ENCODE measurements at places on chromosomes 11 and 22. TPM values are rescaled to one million over a fixed set of nuclear protein-coding genes. Genes with fewer than 3 reads are reported as not detected.

Gene SLC22A6
- not detected for total RNA-seq

Gene RAB39A
- 19.1 TPM for total RNA-seq

Gene AQP11
- total RNA-seq: 1.2 TPM

Gene DEPDC5
- total RNA-seq: 26.5 TPM

DNA sequence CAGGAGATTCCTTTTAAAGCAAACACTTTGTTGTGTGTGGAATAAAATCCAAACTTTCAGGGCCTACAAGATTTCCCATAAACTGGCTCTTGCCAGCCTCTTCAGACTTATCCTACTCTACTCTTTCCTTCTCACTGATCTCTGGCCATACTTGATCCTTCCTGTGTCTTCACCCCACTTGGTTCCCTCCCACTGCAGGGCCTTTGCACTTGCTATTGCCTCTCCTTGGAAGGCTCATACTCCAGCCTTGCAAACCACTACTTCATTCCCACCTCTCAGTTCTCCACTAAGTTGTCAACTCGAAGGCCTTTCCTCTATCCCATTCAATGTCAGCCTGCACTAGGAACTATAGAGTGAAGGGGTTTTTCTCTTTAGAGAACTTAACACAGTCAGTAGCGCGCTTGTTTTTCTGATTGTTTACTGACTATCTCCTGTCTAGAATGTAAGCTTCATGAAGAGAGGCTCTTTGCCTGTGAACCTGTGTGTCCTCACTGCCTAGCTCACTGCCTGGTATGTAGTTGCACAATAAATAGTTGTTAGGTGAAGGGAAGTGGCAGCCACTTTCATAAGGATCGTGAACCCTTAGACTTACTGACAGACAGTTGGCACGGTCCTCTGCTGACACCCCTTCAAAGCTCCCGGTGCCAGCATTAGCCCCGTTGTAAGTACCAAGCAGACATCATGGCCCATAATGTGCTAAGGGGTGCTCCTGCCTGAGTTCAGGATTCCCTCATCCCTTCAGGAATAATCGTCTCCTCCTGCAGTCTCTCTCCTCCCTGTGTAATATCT is 833 bp upstream of the ME3 start:
- DNase-seq: no peak

- peak; percentile 54 for DNase-seq
Observed at GRCh38 chr22:45308957-45309421, 745 bp upstream of the FAM118A start.

Gene OR10AG1
- not detected for total RNA-seq

Gene WBP2NL
- total RNA-seq: not detected

DNA sequence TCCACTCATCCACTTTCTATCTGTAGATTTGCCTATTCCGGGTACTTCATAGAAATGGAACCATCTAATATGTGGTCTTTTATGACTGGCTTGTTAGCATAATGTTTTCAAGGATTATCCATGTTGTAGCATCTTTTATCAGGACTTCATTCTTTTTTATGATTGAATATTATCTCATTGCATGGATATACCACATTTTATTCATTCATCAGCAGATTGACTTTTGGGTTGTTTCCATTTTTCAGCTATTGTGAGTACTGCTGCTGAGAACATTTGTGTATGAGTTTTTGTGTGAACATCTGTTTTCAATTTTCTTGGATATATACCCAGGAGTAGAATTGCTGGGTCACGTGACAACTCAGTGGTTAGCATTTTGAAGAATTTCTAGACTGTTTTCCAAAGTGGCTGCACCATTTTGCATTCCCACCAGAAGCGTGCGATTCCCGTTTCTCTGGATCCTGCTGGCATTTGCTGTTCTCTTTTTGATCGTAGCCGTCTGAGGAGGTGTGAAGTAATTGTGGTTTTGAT is 8.9 kb downstream of the DERL3 start:
- no peak for DNase-seq

DNA sequence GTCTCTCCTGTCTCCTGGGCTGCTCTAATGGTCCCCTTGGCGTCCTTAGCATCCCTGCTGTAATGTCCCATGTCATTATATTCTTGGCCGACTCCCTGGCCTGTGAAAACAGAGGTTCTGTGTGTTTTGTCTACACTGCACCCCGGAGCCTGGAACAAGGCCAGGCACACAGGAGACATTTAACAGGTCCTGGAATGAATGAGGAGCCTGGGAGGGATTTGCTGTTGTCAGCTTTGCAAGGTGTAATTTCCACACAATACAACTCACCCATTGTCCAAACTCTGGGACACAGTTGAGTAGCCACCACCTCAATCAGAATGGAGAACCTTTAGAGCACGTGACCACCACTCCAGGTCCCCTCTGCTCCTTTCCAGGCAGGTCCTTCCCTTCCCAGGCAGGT is 14.9 kb upstream of the PDGFB start:
- no peak for DNase-seq

DNA sequence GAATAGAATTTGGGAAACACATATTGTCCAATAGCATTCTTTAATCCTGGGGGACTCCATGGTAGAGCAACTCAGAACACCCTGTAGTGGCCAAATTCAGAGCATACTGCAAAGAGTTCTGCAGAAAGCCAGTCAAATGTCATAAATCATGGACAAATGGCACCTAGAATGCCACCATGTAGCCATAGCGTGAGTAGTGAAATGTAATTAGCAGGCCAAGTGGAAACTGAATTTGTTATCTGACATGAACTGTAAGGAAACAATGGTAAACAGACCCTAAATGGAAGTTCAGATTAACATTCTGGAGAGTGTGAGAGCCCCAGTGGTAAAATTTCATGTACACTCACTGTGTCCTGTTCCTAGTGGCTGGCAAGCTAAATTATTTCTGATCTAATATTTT is 7.0 kb upstream of the PRSS23 start:
- DNase-seq: no peak

DNA sequence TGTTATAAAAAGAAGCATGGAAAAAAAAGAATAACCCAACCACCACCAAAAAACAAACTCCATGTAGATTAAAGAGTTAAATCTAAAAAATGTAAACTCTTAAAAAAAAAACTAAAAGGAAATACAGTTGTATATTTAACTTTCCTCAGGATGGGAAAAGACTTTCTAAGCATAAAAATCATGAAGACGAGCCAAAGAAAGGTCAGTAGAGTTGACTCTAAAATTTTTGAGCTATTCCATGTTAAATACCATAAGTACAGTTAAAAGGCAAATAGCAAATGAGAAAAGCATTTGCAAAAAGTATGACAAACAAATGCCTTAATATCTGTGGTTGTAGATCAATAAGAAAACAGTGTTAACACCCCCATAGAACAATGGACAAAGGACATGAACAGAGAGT is 28.0 kb upstream of the C11orf96 start:
- DNase-seq: no peak

DNA sequence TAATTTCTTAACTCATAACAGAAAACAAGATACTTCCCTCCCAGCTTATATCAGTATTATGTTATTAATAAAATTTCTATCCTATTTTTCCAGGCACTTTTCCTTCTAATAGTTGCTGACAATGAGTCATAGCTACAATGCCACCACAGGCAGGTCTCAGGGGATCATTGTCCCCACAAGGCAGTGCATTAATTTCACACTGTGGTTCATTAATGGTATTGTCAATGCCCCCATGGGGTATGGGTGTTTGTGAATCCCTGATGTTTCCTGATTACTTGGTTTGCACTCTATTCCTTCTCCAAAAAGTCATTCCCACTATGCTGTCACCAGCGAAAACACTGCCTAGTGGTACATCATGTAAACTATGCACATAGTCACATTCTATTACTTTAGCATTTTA is 345.5 kb upstream of the CTSC start:
- no peak for DNase-seq

Gene CRYBB3
- 0.58 TPM for total RNA-seq

GRCh38 chr11:3866206-3866605 is 10.7 kb downstream of the STIM1 start:
- DNase-seq: no peak

DNA sequence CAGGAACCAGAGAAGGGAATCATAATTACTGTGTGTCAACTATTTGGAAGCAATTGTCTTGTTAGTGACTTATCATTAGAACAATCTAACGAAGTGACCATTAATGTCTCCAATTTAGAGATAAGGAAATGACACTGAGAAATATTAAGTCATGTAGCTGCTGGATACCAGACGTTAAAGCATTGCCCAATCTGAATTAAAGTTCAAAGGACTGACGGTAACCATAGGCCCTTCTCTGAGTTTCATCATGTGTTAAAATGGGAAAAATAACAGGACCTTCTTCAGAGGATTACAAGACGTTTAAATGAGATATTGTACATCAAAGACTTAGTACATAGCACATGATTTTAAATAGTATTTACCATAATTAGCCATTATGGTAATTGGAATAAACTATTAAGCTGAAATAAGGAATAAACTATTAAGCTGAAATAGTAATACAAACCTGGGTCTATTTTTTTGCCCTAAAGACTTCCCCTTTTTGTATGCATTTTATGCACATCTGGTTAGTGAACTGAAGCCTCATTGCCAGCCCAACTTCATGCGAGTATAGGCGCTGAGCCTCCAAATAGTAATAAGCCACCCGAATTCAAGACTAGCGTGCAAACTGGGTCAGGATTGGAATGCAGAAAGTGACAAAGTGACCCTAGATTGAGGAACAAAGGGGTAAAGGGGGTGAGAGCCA is 41.0 kb downstream of the GLYATL1 start:
- DNase-seq: no peak

DNA sequence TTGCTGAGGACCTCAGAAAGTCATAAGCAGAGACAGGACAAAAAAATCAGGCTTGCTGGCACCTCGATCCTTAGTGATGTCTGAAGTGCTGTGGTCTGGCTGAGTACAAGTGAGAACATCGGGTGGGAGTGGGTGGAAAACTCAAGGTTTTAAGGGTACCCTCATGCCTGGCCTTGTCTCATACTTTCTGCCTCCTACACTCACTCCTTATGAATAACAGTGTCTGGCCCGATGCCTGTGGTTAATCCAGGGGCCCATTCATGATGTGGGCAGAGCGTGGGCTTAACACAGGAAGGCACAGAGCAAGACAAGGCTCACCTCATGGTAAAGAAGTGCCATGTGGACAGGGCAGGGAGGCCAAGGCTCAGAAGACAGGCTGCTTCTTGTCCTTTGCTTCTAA is 11.0 kb upstream of the UCP3 start:
- DNase-seq: no peak

Gene OR4D11
- not detected for total RNA-seq

DNA sequence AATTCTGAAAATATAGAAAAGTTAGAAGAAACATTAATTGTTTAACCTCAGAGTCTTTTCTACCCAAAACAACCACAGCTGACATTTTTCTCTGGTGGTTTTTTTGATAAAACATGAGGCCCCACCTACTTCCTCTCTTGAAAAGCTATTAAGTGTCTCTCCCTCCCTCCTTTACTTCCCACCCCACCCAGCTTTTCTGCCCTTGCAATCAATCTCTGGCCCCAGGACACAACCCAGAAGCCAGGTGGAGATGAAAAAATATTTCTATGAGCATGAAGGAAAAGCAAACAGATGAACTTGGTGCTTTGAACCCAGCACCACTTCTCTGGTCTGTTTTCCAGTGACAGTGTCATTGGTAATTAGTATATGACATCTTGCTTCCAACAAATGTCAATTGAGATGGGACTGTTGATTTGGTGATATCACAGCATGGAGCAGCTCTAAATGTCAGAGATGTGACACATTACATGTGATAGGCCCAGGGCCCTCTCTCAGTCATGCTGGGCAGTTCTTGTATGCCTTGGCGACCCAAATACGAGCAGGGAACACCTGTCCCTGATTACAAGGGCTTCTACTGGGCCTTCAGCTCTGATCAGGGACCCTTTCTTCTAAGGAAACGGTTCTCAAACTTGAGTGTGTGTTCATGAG is 23.9 kb upstream of the TMPRSS13 start:
- no peak for DNase-seq

Gene HOATZ
- total RNA-seq: not detected

Gene TMEM191B
- 1.2 TPM for total RNA-seq

DNA sequence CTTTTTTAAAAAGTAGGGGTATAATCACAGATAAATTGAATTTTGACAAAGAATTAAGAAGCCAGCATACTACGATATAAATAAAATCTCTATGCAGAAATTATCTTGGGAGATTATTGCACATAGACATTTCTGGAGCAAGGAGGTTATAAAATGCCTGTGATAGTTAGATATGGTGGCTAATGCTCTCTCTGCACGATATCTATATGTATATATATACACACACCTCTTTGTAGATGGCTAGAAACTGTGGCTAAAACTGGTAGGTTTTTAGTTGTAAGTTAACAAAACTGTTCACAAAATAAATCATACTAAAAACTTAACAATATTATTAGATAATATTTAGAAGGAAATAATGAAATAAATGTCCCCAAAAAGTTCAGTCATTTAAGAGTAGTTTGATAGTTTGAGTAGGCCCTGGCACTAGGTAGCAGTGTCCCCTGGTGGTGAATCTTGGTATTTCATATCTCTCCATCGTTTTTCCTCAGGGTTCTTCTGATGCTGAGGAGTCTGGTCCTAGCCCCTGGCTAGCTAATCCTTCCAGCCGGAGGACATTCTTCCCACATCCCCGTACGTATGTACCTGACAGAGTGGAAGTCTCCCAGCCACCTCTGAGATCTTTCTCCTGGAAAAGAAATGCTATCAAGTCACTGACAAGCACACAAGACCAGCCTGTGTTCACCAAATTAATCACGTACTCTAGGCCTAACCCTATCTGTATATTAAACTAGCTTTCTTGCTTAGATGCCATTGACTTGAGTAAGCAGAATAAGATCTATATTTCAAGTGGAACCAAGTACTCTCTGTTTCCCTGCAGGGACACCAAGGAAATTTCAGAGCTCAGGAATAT is 32.2 kb downstream of the ART5 start:
- peak; percentile 64 for DNase-seq

GRCh38 chr11:131662317-131662972 is 292.0 kb downstream of the NTM start:
- no peak for DNase-seq

DNA sequence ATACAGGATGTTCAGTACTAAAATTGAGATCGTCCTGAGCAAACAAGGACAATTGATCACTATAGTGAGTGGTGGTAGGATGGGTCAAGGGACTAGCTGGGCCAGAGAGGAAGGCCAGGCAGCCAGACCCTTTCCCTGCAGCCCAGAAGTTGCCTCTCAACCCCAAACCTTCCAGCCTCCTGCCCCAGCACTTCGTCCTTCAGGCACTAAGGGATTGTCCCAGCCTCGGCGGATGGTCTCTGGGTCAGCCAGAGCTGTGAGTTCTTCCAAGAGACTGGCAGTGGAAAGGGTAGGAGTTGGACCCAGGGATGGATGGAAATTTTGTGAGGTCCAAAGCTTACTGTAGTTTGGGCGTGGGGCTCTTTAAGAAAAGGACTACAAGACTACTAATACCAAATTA is 3.6 kb upstream of the LMO1 start:
- no peak for DNase-seq

Gene GPR83
- 1.5 TPM for total RNA-seq

GRCh38 chr11:1541474-1542204 is 30.4 kb downstream of the DUSP8 start:
- DNase-seq: no peak

All from H1 (cell line).